ENCODE measurements at places on chromosomes 12 and 14.

DNA sequence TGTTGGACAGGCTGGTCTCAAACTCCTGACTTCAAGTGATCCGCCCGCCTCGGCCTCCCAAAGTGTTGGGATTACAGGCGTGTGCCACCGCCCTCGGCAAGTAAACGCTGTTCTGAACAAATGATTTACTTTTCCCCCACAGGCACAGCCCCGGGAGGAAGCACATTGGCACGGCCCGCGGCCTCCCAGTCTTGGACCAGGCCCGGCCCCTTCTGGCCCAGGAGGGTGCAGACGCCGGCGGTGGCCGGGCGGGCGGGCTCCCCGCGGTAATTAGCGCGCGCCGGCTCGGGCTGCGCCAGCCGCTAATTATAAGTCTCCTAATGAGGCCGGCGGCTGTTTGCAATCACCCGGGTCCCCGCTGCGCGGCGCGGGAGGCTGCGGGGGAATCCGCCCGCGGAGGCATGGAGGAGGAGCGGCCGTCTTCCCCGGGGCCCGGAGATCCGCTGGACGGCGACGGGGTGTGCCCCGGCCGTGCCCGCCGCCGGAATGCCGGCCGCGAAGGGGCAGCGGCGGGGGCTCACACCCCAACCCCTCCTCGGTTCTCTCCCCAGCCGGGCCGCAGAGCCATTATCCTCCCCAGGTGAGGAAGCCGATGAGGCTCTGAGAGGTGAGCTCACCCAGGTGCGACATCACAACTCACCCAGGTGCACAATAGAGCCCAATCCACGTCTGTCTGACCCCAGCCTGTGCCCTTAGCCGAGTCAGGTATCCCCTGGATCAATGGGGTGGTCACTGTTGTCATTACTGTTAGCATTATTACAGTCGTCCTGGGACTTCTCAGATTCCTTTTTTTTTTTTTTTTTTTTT, 3.3 kb upstream of the POP5 start:
- DNase-seq = no peak

GRCh38 chr12:4807116-4807783, 87.0 kb downstream of the GALNT8 start:
- DNase-seq = no peak

GRCh38 chr14:63492391-63492790, 50.8 kb downstream of the PPP2R5E start:
- no peak for DNase-seq

DNA sequence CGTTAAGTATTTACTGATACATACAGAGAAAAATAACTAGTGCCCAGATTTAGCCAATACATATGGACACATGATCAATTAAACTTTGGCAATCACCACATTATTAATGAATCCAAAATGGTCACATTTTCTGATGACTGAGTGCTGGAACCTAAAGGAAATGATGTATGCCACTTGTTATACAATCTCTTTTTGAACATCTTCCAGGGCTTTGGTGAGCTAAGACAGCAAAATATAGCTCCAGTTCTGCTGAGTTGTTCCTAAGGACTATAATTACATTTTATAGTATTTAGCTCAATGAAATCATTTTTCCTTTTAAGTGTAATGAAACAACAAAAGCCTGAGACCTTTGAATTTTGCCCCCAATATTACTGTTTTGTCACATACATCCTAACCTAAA, 329.1 kb upstream of the ATP2B1 start:
- DNase-seq = no peak

DNA sequence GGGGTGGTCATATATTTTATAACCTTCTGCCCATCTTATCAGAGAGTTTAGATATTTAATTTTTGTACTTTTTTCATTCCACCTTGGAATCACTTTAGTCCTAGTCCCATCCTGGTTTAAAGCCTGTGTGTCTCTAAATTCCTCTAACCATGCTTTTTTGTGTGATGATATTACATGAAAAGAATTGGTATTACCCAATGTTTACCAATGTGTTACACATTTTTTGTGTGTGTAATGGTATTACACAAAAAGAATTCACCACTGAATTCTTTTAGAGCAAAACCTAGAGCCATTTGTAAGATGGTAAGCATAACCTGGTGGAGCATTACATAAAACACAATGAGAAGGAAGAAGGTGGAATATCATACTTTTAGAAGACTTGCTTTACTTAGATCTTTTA, 77.5 kb downstream of the FAR2 start:
- DNase-seq = no peak

- DNase-seq = no peak
Measured at GRCh38 chr12:132390287-132391076, 61.1 kb upstream of the GALNT9 start.

DNA sequence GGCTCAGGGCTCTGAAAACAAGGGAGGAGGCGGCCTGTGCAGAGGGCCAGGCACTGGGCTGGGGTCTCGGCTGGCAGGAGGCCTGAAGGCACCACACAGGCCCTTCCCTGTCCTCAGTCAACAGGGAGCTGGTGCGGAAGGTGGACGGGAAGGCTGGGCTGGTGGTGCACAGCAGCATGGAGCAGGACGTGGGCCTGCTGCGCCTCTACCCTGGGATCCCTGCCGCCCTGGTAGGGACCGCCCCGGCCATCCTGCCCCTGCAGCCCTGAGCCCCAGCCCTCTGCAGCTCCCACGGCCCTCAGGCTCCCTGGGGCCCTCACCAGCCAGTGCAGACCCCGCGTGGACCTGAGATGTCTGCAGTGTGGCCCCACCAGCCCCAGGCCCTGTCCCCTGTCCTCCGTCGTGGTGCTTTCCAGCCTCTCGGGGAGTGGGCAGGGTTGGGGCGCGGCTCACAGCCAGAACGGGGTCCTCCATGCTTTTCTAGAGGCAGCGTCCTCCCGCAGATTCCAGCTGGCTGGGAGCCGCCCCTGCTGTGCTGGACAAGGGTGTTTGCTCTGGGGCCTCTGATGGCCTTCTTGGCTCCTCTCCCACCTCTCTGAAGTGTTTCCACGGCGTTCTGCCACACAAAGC, 18.1 kb downstream of the ASPG start:
- no peak for DNase-seq

DNA sequence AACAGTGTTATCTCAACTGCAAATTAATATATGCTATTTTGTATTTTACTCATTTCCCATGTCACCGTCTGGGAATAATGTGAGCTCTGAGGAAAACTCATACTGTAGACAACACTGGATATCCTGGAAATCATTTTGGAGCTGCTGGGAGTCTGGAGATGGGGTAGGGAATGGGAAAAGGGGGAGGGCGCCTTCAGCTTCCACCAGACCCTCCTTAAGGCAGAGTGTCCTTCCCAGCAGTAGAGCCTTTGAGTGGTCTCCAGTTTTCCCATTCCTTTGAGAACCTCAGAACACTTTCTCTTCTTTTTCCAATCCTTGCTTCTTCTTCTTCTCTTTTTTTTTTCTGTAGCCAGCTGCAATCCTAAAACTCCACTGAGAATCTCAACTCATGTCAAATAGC, 5.4 kb upstream of the LRIG3 start:
- no peak for DNase-seq

GRCh38 chr12:118514297-118514696, 137.9 kb downstream of the SUDS3 start:
- DNase-seq = no peak

GRCh38 chr12:94848966-94849365, 154.5 kb downstream of the NDUFA12 start:
- no peak for DNase-seq

- DNase-seq = no peak
Measured at GRCh38 chr12:75208856-75209811, 505 bp downstream of the KCNC2 start.

DNA sequence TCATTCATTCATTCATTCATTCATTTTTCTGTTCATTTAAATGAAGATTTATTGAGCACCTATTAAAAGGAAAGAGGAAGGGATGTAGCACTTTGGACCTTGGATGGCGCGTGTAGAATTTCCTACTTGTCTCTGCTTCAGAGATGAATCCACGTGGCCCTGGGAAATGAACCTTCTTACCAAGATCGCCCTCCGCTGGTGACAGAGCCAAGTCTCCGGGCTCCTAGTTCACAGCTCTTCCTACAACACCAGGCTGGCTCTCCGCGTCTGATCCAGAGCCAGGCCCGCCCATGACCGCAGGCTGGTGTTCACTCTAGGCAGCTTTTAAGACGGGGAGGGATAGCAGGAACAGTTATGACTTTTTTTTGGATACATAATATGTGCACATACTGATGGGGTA, 70.9 kb upstream of the PIWIL1 start:
- no peak for DNase-seq

DNA sequence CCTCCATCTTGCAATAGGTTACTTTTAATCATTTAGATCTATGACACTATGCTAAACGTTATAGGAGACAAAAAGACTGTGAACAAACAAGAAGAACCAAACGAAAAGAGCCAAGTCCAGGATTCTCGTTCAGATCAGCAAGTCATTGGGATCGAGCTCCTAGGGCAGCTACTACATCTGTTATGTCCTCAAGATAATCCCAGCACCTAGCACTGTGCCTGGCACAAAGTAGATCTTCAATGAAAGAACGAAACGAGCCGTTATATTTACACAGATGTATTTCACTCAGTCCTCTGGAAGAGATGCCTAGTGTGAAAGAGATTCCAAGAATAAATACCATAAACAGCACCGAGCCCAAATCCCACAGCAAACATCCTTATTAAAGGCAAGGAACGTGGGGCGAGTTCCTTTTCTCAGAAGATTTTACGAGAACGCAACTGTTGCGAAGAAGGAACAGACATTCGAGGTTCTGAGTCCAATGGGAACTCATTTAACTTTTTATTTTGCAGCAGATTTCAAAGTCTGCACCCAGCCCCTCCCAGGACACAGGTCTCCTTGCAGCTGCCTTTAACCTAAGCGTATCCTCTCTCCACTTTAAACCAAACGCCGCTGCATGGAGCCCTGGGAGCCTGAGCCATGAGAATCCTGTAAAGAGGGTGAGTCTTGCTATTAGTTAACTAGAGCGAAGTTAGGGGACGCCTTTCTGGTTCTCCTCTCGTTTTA, 544 bp upstream of the TDP1 start:
- DNase-seq = no peak

DNA sequence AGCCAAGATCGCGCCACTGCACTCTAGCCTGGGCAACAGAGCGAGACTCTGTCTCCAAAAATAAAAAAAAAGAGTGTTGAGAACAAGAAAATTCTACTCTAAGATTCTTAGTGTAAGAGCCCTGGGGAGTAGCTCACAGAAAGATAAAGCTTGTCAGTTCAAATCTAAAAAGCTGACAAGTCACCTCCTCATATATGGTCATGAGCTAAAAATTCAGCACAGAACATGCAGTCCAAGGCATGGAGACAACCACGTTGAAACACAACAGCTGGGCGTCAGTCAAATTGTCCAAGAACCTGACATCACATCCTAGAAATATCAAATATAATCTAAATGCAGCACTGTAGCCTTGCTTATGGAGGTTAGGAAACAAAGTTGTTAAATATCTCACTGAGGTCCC, 47.8 kb downstream of the CLIP1 start:
- no peak for DNase-seq

- DNase-seq = no peak
Measured at GRCh38 chr12:53207042-53207441, at the start of gene ITGB7. Gene ITGB7, minus strand, starts transcription at chr12:53207251. Its CDS starts 6,808 bp downstream, at chr12:53200443.
